ENCODE measurements at places on chromosomes 1 and 21.

DNA sequence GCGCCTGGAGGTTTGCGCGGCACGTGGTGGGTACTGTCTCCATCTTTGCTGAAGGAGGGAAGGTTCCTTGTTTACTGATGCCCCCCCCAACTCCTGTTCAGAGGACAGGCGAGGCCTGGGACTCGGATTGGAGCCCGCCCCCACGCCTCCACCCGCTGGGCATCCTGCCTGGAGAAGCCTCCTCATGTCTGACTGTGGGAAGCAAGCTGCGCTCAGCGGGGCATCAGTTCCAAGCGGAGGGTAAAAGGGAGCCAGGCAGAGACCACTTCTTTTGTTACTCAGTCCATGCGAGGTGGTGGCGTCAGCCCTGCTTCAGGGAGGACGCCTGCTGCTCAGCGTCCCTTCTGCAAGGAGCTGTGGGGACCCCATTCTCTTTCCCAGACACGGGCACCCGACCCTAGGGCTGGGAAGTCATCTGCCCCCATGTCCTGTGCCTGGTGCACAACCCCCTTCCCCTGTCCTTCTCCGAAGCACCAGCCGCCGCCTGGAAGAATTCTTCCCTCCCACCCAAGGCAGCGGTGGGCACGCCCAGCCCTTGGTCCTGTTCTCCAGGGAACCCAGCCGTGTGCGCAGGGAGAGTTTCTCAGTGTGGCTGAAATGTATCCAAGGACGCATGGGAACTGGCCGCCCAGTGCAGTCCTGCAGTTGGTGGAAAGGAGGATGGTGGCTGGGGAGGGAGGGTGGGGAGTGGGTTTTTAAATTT is 414.0 kb downstream of the CAMTA1 start:
- H3K27ac ChIP-seq, result no peak overlapping the region
- no peaks in the 10 kb centered on the region for H3K36me3 ChIP-seq
- DNase-seq, result no peak
- H3K4me3 ChIP-seq, result no peak overlapping the region

DNA sequence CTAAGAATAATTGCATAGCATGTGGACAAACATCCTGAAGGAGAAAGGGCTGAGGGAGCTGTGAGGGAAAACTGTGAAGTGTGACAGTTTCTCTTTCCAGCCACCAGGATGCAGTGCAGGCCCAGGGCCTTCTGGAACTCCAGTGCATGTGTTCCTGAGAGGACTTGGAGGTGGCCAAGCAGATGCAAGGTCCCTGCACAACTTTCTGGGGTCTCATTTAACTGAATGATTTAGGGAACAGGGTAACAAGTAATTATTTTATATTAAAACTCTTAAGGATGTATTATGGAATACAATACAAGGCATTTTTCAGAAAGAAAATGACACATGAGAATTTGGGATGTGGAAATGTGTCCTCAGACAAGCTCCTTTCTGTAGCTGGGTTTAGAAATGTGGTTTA is 61.2 kb upstream of the MCOLN3 start:
- H3K4me1 ChIP-seq, result no peaks in the 10 kb centered on the region
- no peaks in the 10 kb centered on the region for H3K36me3 ChIP-seq
- no peak overlapping the region for H3K4me3 ChIP-seq
- no peak for DNase-seq
- no peaks in the 10 kb centered on the region for H3K27me3 ChIP-seq

- H3K27ac ChIP-seq, result peak overlapping the region; percentile 77
- peaks cover 54% of the 10 kb centered on the region for H3K36me3 ChIP-seq
- H3K27me3 ChIP-seq, result no peaks in the 10 kb centered on the region
- H3K4me3 ChIP-seq, result no peak overlapping the region
- DNase-seq, result peak; percentile 49
- H3K4me1 ChIP-seq, result peaks cover 16% of the 10 kb centered on the region
These were observed 66.3 kb downstream of the ARHGEF10L start for GRCh38 chr1:17605582-17606344.

DNA sequence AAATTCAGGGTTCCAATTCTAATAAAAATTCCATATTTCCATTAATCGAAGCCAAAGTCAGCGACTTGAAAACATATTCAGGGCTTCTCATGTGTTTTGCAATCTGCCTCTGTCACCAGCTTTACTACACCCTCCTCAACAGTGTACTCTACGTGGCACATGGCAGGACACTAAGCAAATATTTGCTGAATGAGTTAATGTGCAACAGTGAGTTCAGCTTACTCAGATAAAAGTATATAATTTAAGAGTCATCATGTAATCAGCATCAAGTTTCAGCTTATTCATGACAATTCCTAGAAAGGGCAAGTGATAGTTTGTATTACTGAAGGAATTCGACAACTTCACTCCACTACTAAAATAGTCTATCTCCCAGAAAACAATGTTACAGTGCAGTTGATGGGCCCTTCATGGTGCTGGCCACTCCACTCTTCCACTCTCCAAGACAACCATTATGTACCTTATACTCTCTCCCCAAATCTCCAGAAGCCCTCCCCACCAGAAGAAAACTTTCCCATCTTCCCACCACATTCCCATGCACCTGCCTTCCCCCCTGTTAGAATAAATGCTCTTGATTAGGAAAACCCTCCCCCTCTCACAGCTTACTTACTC is 97.3 kb downstream of the TTLL7 start:
- no peak overlapping the region for H3K4me3 ChIP-seq
- H3K27me3 ChIP-seq, result no peaks in the 10 kb centered on the region
- no peak for DNase-seq
- peaks cover 14% of the 10 kb centered on the region for H3K4me1 ChIP-seq

DNA sequence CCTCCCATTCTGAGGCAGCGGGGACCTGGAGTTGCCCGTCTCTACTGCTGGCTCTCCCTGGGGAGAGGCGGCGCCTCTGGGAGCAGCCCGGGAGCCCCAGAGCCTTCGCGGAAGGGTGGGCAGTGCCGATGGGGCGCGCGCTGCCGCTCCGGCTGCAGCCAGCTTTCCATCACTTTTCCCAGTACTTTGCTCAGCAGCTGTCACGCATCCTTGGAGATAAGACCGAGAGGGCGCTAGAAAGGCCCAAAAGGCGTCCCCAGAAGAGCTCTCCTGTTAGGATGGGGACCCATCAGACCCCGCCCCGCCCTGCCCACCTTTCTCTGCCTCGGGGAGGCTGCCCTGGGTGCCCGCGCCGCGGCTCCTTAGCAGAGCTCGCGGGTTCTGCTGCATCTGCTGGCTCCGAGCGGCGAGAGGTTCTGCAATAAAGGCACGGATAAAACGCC is 534 bp downstream of the KCNH1 start:
- peaks cover 7% of the 10 kb centered on the region for H3K4me1 ChIP-seq
- no peaks in the 10 kb centered on the region for H3K36me3 ChIP-seq
- peak overlapping the region; percentile 69 for H3K4me3 ChIP-seq
- H3K27ac ChIP-seq, result no peak overlapping the region
- H3K27me3 ChIP-seq, result no peaks in the 10 kb centered on the region

DNA sequence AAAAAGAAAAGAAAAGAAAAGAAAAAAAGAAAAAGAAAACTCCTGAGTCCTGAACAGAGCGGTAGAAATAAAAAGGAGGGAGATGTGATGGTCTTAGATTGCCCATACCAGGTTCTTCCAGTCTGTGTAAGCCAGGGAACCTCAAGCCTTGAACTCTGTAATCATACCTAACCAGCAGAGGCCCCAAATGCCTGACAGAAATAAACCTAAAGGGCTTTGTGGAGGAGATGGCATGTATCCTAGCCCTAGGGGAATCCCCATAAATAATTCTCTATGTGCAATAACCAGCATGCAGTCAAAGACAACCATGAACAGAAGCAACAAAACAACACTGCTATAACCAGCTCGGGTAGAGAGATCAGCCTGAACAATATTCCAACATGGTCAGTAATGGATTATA is 40.4 kb downstream of the USP48 start:
- peaks cover 5% of the 10 kb centered on the region for H3K36me3 ChIP-seq
- no peak for DNase-seq
- H3K4me3 ChIP-seq, result no peak overlapping the region
- no peak overlapping the region for H3K27ac ChIP-seq

GRCh38 chr1:234725177-234726132 is 115.5 kb upstream of the IRF2BP2 start:
- H3K4me3 ChIP-seq, result peak overlapping the region; percentile 60
- H3K36me3 ChIP-seq, result no peaks in the 10 kb centered on the region
- no peak for DNase-seq

DNA sequence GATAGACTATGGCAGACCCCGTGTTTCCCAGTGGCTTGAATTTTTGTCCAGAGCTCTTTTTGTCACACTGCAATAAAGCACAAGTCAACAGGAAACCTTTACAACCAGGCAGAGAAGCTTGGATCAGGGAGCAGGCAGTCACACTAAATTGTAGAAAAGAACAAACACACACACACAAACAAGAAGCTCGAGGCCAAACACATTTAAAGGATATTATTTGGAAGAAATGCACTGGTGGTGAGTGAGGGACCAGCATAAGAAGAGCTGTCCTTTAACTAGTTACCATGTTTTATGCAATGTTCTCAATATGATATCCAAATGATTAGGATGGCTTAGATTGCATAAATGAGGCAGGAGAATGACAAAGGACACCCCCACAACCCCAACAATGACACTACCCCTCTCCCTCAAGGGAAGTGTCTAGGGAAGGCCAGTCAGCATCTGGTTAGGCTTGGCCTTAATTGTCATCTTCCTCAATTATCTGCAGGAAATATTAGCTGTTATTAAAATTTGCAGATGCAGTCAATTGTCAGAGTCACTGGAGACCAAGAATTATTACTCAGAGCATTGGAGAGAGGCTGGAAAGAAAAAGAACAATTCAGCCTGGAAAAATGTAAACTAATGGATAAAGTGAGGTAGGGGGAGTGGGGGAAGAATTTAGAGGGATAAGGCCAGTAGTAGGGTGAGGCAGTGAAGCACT is 35.3 kb downstream of the DDR2 start:
- no peaks in the 10 kb centered on the region for H3K36me3 ChIP-seq
- no peak for DNase-seq
- peaks cover 10% of the 10 kb centered on the region for H3K4me1 ChIP-seq
- no peaks in the 10 kb centered on the region for H3K27me3 ChIP-seq
- no peak overlapping the region for H3K4me3 ChIP-seq

- no peaks in the 10 kb centered on the region for H3K36me3 ChIP-seq
- H3K4me1 ChIP-seq, result peaks cover 21% of the 10 kb centered on the region
- DNase-seq, result no peak
- no peaks in the 10 kb centered on the region for H3K27me3 ChIP-seq
- no peak overlapping the region for H3K4me3 ChIP-seq
- no peak overlapping the region for H3K27ac ChIP-seq
These were observed 34.9 kb upstream of the GADD45A start for GRCh38 chr1:67650061-67650460.

DNA sequence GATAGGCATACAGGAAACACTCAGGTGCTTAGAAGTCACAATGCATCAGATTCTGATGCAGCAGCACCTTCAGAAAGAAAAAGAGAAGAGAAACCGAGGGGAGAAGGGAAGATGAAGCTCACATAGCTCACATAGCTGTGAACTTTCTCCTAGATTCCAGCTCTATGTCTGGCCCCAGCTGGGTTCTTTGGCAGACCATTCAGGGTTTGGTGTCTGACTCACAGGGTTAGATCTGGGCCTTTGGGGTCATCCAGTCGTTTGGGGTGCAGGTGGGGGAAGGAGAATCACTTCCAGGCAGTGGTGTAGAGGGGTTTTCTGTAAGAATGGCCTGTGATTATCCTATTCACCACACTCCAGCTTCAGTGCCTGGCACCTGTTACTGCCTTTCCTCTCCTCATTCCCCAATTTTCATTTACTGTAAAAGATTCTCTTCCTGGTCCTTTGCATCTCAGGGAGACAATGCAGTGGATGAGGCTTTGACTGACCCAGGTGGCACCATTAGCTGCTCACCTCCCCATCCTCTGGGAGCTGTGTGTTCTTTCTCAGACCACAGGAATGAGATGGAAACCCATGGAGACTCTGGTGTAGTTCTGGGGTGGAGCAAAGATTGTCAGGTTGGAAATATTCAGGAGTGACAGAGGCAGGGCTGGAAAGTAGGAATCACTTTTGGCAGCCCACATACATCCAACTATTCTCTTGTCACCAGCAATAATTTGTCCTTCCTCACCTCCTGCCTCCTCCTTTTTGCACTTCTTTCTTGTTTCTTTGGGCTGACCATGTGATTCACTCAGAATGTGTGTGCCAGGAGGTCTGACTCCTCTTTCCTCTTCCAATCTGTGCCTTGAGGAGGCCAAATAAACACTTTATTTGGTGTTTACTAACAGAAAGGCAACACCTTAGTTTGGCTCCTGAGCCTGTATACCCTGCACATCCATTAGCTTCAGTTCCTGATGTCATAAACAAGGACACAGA is 103.3 kb downstream of the PAPPA2 start:
- no peaks in the 10 kb centered on the region for H3K36me3 ChIP-seq
- H3K4me3 ChIP-seq, result no peak overlapping the region
- H3K27me3 ChIP-seq, result no peaks in the 10 kb centered on the region
- DNase-seq, result no peak
- peak overlapping the region; percentile 52 for H3K27ac ChIP-seq

GRCh38 chr1:53576381-53576801 is 117.2 kb downstream of the DMRTB1 start:
- H3K27ac ChIP-seq, result no peak overlapping the region
- H3K4me1 ChIP-seq, result no peaks in the 10 kb centered on the region
- DNase-seq, result no peak

GRCh38 chr1:12197483-12197880 is 30.7 kb downstream of the TNFRSF1B start:
- no peak overlapping the region for H3K27ac ChIP-seq
- H3K4me3 ChIP-seq, result no peak overlapping the region
- no peaks in the 10 kb centered on the region for H3K36me3 ChIP-seq
- no peak for DNase-seq

DNA sequence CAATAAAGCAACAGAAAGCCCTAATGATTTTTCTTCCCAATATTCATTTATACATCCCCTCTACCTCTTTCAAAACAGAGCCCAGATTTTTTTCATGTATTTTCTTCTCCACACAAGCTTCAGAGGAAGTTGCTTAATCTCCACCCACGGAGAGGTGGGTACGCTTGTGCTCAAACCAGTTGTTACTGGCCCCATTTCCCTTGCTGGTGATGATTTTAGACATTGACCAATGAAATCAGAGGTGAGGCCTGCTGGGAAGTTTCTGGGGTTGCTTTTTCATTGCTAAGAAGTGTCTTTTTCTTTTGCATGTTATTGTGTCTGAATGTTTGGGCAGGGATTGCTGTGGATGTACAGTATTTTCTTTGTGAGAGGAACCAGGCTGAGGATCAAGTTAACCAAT is 448.1 kb upstream of the B3GALT2 start:
- H3K36me3 ChIP-seq, result no peaks in the 10 kb centered on the region
- no peaks in the 10 kb centered on the region for H3K27me3 ChIP-seq
- no peak overlapping the region for H3K27ac ChIP-seq
- no peak overlapping the region for H3K4me3 ChIP-seq
- H3K4me1 ChIP-seq, result peaks cover 4% of the 10 kb centered on the region
- no peak for DNase-seq

GRCh38 chr1:179876300-179876715 is 1.3 kb downstream of the TOR1AIP2 start:
- no peak overlapping the region for H3K27ac ChIP-seq
- no peak for DNase-seq
- peaks cover 59% of the 10 kb centered on the region for H3K4me1 ChIP-seq
- no peaks in the 10 kb centered on the region for H3K27me3 ChIP-seq

DNA sequence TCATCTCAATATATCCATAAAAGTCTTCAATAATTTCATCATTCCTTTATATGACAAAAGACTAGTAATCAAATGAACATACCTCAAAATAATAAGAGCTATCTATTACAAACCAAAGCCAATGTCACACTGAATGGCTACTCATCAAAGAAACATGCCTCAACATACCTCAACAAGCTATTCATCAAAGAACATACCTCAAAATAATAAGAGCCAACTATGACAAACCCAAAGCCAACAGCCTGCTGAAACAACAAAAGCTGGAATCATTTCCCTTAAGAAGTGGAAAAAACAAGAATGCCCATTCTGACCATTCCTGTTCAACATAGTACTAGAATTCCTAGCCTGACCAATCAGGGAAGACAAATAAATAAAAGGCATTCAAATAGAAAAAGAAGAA is 1373.7 kb downstream of the BRINP3 start:
- H3K27ac ChIP-seq, result no peak overlapping the region
- no peaks in the 10 kb centered on the region for H3K36me3 ChIP-seq
- H3K4me1 ChIP-seq, result no peaks in the 10 kb centered on the region
- no peak overlapping the region for H3K4me3 ChIP-seq
- DNase-seq, result no peak
- no peaks in the 10 kb centered on the region for H3K27me3 ChIP-seq

Measured in thoracic aorta (tissue), 2 donors.